Breast epithelium (tissue), 4 donors: ENCODE measurements at places on chromosomes 6 and 20. TPM values are rescaled to one million over a fixed set of nuclear protein-coding genes. Genes with fewer than 3 reads are reported as not detected.

DNA sequence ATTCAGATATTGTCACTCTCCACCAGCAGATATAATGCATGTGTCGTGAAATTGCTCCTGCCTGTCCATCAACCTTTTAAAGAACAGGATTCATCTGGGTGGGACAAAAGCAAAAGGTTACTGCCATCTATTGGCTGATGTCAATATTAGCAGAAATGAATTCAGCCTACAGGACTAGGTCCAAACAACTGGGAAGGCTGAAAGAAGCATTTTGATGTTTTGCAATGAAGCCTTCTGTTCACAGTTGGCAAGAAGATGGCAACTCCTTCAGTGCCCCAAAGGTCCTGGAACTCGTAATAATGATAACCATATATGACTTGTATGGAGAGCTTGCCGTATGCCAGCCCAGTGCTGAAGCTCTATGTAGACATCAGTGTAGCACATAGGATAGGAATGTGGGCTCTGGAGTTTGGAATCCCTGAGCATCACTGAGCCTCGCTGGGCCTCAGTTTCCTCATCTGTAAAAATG is 7.5 kb downstream of the BCAS1 start:
- H3K4me1 ChIP-seq, result no peaks in the 10 kb centered on the region
- no peak for DNase-seq
- no peaks in the 10 kb centered on the region for H3K36me3 ChIP-seq
- H3K27me3 ChIP-seq, result no peaks in the 10 kb centered on the region
- H3K27ac ChIP-seq, result no peak overlapping the region
- H3K4me3 ChIP-seq, result no peak overlapping the region

- H3K36me3 ChIP-seq, result no peaks in the 10 kb centered on the region
- no peaks in the 10 kb centered on the region for H3K27me3 ChIP-seq
- no peak for DNase-seq
- no peaks in the 10 kb centered on the region for H3K4me1 ChIP-seq
- no peak overlapping the region for H3K27ac ChIP-seq
- no peak overlapping the region for H3K4me3 ChIP-seq
Measured at GRCh38 chr20:9985281-9985680, 49.5 kb upstream of the ANKEF1 start.

The LY86 gene
- 8.3 TPM for total RNA-seq

The LY6G6C gene
- not detected for total RNA-seq

The RNF144B gene
- total RNA-seq, result 24.3 TPM
